ENCODE measurements at places on chromosomes 1 and 21. TPM values are rescaled to one million over a fixed set of nuclear protein-coding genes. Genes with fewer than 3 reads are reported as not detected.

GRCh38 chr1:9246215-9246614 lies 11.6 kb downstream of the H6PD start:
- DNase-seq, result no peak
- H3K27me3 ChIP-seq, result no peaks in the 10 kb centered on the region
- H3K4me1 ChIP-seq, result peaks cover 37% of the 10 kb centered on the region
- H3K36me3 ChIP-seq, result peaks cover 53% of the 10 kb centered on the region
- no peak overlapping the region for H3K4me3 ChIP-seq

GRCh38 chr1:36787312-36787913 lies 246.9 kb downstream of the GRIK3 start:
- H3K27me3 ChIP-seq, result peaks cover 27% of the 10 kb centered on the region
- H3K36me3 ChIP-seq, result no peaks in the 10 kb centered on the region
- H3K27ac ChIP-seq, result no peak overlapping the region
- no peak overlapping the region for H3K4me3 ChIP-seq
- DNase-seq, result no peak

GRCh38 chr1:223836586-223836985 lies 9.2 kb downstream of the TP53BP2 start:
- no peaks in the 10 kb centered on the region for H3K36me3 ChIP-seq
- H3K27ac ChIP-seq, result no peak overlapping the region
- peaks cover 10% of the 10 kb centered on the region for H3K4me1 ChIP-seq

DNA sequence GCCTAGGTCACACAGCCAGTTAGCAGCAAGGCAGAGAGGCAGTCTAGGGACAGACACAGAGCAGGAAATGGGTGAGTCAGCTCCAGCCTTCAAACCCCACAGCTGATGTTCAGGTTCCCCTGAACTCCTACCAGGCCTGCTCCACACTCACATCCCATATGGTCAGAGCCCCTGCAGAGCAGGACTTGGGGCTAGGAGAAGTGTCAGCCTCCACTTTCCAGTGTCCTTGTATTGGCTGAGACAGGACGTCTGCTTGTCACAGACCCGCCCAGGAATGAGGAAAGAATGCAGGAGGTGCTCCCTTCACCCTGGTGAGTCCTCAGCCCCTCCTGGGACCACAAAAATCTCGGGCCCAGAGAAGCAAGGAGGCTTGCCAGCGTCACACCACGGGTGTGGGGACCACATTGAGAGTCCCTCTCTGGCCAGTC lies 92.5 kb downstream of the LACTBL1 start:
- no peak overlapping the region for H3K27ac ChIP-seq
- peaks cover 26% of the 10 kb centered on the region for H3K4me1 ChIP-seq
- peaks cover 10% of the 10 kb centered on the region for H3K36me3 ChIP-seq
- H3K4me3 ChIP-seq, result no peak overlapping the region
- DNase-seq, result no peak

Gene UMODL1
- 0.04 TPM for total RNA-seq

All from muscle of leg (tissue), 16 donors.